ENCODE measurements at places on chromosomes 3 and 15.

- no peak for DNase-seq
Measured at GRCh38 chr15:50519740-50520425, 26.6 kb downstream of the USP50 start.

GRCh38 chr15:42018306-42019224, 2.3 kb downstream of the PLA2G4E start:
- no peak for DNase-seq

DNA sequence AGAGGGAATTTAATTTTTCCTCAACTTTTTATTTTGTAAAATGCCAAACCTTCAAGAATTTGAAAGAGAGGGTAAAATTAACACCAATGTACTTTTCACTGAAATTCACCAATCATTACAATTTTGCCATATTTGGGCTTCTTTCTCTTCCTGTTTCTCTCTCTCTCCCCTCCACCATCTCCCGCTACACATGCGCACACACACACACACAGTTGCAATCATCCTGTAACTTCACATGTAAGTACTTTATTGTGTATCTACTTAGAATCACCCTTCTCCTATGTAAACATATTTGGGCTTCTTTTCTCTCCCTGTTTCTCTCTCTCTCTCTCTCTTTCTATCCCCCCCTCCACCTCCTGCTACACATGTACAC, 7.4 kb downstream of the ARL14 start:
- DNase-seq = no peak

GRCh38 chr3:185056908-185057307, 96.0 kb downstream of the C3orf70 start:
- DNase-seq = no peak

DNA sequence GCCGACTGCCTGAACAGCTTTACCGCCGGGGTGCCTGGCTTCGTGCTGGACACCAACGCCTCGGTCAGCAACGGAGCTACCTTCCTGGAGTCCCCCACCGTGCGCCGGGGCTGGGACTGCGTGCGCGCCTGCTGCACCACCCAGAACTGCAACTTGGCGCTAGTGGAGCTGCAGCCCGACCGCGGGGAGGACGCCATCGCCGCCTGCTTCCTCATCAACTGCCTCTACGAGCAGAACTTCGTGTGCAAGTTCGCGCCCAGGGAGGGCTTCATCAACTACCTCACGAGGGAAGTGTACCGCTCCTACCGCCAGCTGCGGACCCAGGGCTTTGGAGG, 815 bp downstream of the SPINT1 start:
- DNase-seq = no peak

DNA sequence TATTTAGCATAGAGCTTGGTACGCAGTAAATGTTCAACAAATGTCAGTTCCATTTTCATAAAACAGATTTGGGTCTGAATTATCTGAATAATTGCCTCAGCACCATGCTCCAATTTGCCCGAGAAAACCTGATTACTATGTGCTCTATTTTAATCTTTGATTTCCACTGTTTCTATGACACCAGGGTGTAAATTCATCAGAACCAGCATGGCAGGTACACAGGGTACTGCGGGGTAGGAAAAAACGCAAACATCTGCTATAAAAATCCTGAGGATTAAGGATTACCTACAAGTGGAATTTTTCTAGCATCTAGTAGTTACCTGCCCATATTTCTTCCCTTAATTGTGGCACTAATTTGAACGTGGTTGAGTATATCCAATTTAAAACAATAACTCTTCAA, 70.3 kb downstream of the RAD18 start:
- DNase-seq = no peak

- DNase-seq = no peak
Measured at GRCh38 chr15:91491101-91491950, 362.2 kb upstream of the SLCO3A1 start.

DNA sequence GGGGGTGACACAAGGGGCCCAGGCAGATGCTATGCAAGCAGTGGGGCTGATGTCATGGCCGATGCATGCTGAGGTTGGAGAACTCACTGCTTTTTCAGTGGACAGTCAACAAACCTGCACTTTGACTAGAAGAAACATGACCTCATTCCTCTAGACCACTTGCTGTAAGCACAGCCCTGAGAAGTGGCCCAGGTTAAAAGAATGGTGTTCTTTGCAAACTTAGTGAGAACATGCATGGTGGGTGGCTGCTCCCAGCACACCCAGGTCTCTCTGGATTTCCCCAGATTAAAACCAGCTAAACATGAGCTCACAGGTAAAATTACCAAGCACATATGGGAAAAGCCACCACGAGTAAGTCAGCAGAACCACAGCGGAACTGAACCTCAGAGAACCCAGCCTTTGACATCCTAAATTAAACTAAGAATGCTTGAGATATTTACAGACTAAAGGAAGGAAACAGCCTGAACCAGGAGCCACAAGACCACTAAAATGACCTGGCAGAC, 15.5 kb downstream of the DLEC1 start:
- DNase-seq = no peak

DNA sequence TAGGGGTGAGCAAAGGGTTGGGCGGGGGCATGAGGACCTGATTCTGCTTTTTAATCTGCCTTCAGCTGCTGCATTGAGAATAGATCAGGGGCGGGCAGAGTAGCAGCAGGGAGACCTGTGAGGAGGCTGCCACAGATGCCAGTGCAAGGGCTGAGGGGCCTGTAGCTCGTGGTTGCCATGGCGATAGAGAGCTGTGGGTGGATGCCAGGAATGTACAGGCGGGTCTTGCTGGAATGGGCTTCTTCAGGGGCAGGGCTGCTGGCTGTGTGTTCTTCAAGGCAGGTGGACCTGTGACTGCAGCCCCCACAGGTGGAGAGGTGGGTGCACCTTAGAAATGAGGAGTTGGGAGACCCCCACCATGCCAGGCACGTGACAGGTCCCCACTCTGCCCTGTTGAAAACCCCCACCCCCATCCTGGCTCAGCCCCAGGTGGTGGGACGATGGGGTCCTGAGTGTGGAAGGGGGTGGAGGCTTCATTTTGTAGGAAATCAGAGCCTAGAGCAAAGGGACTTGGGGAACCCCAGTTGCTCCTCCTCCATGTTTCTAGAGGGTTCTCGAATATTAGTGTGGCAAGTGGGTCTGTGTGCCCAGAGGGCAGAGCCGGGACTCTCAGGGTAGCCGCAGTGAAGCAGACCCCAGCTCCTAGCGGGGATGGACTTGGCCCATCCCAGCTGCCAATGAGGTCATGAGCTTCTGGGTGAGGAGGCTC, 38.3 kb downstream of the SLC6A6 start:
- no peak for DNase-seq

- no peak for DNase-seq
Measured at GRCh38 chr15:83057696-83058376, 9.2 kb downstream of the BTBD1 start.

DNA sequence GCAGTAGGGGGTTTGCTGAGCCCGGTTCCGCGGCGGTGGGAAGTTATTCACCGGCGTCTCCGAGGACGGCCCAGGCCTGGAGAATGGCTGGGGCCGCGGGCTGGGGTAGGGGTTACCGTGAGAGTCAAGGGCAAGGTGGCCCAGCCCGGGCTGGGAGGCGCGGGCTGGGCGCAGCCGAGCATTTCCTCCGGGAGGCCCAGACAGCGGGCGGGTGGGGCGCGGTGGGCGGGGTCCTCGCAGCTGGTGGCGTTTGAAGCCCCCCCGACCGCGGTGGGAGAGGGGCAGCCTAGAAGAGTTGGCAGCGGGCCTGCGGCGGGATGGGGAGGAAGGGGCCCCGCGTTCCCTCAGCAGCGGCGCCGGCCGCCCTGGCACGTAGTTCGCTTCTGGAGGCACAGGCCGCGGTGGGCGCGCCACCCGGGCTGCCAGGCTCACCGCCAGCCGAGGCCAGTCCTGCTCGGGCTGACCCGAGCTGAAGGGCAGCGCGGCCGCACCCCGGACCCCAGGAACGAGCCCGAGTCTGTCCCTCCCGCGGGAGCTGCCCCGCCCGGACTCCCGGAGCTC, 960 bp upstream of the KLF13 start:
- DNase-seq = peak; percentile 40

GRCh38 chr3:107826727-107827126, 264.1 kb downstream of the CD47 start:
- no peak for DNase-seq

GRCh38 chr15:99511866-99512661, 53.7 kb upstream of the MEF2A start:
- DNase-seq = no peak

DNA sequence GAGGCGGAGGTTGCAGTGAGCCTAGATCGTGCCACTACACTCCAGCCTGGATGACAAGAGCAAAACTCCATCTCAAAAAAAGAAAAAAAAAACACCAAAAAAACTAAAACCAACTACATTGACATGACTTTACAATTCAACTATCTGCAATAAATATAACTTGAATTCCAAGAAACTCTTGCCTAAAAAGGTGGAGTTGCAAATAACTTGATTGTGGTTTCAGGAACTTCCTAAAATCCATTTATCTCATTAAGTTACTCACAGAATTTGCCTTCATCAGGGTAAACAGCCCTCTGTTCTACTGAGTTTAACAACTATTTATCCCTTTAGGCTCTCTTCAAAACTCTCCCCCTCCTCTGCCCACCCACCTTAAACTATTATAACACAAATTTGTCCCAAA, 2.7 kb upstream of the MAPK6 start:
- no peak for DNase-seq

- no peak for DNase-seq
Measured at GRCh38 chr15:71595846-71596553, 214.4 kb upstream of the NR2E3 start.

DNA sequence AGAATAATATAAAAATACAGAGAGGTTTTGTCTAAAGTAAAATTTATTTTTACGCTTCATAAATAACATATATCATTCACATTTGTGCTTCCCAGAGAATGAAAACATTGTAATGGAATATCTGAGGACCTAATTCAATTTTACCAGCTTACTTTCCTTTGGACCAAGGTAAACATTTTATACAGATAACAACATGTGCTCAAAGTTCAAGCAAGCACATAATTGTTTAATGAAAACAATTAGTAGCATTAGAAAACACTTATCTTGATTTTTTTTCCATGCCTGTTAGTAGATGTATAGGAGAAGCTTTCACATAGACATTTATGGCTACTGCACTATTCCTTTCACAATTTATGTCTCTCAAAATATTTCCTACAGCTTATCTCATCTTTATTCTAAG, 400.0 kb downstream of the ZIC1 start:
- DNase-seq = no peak

DNA sequence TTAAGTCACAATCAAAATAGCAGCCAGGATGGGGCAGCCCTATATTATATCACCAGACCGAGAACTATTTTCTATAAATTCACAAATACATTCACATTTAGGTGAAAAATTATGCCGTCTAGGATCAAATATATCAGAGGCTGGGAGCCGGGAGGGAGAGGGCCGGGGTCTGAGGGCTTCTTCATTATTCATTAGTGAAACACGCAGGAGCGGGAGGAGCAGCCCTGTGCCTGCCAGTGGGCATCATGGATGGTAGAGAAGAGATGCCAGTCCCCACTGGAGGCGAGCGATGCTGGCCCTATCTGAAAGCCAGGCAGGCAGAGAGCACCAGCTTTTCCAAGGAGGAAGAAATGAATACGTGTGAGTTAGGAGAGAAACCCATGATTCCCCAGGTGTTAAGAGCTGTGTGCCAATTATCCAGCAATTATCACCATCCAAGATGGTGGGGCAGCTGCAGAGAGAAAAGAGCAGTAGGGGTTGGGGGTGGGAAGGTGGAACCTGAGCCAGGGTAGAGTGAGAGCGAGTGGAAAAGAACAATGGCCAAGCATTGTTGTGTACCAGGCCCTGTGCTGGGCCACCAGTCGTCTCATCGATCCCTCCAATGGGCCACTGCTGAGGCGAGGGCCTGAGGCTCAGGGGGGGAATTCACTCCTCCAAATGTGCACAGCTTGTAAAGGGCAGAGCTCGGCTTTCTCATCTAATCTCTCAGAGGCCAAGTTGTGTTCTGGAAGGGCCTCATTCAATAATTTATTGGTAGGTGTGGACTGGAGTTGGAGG, 261.3 kb upstream of the TLE3 start:
- no peak for DNase-seq

DNA sequence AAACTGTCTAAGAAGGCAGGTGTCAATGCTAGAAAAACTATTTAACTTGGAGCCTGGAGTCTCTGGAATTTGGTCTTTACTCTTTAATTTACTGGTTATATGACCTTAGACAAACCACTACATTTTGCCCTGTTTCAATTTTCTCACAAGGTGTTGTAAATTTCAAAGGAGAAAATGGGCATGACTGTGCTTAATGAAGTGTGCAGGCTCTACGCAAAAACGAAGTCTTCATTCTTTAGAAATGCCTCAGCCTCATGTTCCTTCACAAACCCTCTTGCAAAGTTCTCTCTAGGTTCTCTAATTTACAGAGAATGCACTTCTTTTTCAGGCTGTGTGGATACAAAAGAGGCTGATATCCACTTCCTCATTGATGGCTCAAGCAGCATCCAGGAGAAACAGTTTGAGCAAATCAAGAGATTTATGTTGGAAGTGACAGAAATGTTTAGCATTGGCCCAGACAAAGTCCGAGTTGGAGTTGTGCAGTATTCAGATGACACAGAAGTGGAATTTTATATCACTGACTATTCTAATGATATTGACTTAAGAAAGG, 39.1 kb downstream of the COL6A5 start:
- no peak for DNase-seq

GRCh38 chr3:111509308-111509707, 32.7 kb upstream of the CD96 start:
- no peak for DNase-seq

DNA sequence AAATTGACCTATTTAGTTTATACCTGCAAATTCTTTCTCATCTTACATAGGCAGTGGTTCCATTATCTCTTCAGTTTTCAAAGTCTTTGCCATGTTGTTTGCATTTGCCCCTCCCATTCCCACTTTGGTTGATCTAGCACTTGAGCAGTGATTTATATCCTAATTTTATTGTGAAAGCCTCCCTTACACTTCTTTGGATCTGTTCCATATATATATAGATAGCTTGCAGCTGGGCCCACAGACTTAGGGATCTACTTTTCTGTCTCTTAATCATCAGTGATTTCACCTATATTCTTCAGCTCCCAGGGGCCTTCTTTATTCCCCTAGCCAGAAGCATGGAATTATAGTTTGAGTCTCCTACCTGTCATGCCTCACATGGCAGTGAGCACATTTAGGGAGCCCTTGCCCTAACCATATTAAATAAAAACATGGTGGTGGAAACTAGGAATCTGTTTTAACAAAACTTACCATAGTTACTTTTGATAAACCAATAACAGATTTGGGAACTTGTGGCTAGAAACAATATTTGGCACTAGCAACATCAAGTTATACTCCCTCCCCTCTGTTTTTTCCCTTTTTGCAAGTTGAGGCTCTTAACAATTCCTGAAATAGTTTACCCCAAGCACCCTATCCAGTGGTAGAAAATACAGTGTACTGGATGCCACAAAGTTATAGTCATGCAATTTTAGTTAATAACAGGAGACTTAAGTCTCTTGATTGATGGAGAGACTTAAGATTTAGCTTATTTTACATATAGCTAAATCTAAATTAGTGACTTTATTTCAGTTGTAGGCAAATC, 41.7 kb downstream of the ARIH1 start:
- no peak for DNase-seq

- DNase-seq = no peak
Measured at GRCh38 chr3:81349816-81350340, 411.6 kb downstream of the GBE1 start.

- no peak for DNase-seq
Measured at GRCh38 chr3:24588629-24589512, 94.2 kb upstream of the THRB start.

Measured in stimulated activated CD8-positive, alpha-beta memory T cell treated with anti-CD3 and anti-CD28 coated beads, Interleukin-2, amount 100 ng/mL, for 1 hour (primary cell).